ENCODE measurements at places on chromosomes 12 and 14.

DNA sequence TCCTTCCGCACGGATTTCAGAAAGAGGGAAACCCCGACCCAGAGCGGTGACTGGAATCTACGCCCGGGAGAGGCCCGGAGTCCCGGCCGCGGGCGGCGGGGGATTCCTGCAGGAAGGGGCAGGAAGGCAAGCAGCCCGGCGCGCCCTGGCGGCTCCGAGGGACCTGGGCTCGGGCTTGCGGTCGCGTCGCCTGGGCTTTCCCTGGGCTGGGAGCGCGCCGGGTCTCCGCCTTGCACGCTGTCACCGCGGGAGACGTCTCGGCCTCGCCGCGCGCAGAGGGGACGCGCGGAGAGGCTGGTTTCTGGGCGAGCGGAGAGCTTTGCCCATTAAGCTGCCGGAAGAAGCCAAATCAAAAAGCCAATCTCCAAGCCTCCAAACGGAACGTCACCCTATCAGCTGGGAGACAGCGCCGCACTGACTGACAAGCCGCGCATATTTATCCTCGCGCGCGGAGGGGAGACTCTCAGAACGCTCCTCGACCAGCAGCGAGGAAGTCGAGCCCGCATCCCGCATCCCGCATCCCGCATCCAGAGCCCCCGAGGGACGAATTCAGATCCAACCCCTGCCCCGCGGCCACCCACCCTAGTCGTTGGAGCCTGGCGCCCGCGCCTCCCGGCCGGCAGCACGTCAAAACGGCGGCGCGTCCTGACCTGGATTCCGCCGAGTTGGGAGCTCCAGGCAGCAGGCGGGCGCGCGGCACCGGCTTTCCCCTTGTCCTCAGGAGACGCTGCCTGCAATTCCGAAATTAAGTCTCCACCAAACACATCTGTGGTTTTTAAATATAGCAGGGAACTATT, at the start of gene SLC8A3:
SLC8A3 (minus strand) TSS at position 293 of the 797 bp plus-strand sequence. CDS start 20,529 bp downstream, outside the sequence.
- DNase-seq, result peak; percentile 55

DNA sequence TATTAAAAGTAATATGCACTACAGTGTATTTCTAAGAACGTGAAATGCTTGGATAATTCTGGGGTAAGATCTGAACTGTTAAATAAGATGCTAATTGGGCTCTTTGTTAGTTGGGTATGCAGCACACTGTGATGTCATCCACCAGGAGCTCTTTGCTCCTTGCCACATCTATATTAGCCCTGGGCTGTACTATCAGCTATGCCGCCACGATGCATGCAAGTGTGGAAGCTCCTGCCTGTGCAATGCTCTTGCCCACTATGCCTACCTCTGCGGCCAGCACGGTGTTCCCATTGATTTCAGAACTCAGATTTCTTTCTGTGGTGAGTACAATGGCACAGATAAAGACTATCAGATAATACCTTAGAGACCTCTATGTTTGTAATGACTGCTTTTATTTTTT, 165.6 kb downstream of the OTOGL start:
- no peak for DNase-seq

- no peak for DNase-seq
These were observed 236.7 kb downstream of the MDGA2 start for GRCh38 chr14:47438650-47439140.

- DNase-seq, result peak; percentile 53
These were observed 2.3 kb downstream of the WNT1 start for GRCh38 chr12:48980389-48980952.

DNA sequence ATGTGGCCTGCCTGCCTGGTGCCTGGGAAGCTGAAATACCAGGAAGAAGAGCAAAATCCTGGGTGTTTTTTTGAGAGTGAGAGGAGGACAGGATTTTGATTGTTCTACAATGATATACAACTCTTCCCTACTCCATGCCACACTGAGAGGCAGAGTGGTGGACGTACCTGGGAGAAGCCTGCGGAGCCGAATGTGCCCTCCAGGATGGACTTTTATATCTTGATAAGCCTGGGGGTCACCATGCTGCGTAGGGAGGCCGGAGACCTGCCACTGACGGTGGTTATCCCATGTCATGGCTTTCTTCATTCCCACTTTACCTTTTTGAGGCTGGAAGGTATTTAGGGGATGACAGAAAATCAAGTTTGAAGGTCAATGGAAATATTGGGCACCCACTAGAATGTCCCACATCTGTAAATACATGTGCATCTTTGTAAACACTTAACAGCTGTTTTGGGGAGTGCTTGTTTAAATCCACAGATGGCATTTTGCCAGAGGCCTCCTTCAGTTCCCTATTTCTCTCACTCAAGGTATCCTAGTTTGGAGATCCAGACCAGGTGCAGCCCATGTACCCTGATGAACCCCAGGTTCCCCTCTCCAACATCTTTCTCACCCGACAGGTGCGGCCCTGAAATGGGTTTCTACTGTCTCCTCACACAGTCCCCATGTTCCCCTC, 1.1 kb upstream of the GLT1D1 start:
- no peak for DNase-seq

GRCh38 chr12:56601503-56601902, 28.6 kb downstream of the BAZ2A start:
- no peak for DNase-seq

- DNase-seq, result no peak
These were observed 16.4 kb downstream of the NAV3 start for GRCh38 chr12:77847060-77847541.

DNA sequence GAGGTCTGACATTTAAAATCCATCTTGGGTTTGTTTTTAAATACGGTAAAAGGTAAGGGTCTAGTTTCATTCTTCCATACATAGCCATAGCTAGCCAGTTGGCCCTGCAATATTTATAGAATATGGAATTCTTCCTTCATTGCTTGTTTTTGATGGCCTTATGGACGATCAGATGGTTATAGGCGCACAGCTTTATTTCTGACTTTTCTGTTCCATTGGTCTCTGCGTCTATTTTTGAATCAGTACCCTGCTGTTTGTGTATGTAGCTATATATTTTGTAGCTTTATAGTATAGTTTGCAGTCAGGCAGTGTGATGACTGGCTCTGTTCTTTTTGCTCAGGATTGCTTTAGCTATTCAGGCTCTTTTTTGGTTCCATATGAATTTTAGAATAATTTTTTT, 366.8 kb upstream of the MIS18BP1 start:
- DNase-seq, result no peak

GRCh38 chr12:109258201-109258600, 50.9 kb downstream of the FOXN4 start:
- DNase-seq, result no peak

- no peak for DNase-seq
These were observed 175.0 kb downstream of the CRADD start for GRCh38 chr12:93852173-93852591.

DNA sequence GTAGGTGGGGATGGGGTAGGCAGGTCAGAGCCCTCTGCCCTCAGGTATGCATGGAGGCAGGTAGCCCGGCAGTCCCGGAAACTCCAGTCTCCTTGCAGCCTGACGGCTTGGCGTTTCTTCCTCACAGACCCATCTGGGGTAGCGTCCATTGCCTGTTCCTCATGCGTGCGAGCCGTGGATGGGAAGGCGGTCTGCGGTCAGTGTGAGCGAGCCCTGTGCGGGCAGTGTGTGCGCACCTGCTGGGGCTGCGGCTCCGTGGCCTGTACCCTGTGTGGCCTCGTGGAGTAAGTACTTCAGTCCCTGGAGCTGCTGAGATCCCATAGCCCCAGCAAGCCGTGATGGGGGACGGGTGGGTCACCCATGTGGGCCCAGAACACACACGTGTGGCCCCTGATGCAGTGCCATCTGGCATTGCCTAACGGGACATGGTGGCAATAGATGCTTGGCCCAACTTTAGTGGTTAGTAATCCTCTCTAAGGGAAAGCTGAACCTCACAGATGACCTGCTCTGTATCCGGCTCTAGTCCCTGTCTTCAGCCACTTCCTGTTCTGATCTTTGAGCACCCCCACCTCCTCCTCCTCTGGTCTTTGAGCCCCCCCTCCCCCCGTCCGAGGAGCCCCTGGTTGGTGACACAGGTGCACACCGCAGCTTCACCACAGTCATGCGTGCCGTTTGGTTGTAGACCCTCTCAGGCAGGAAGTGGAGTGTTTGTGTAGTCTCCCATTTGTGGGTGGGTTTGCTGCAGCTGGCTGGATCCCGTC, 3.7 kb downstream of the SIVA1 start:
- DNase-seq, result no peak

- DNase-seq, result peak; percentile 73
These were observed 187.4 kb upstream of the NTF3 start for GRCh38 chr12:5244513-5244972.

GRCh38 chr12:93127582-93128331, 198.7 kb upstream of the EEA1 start:
- peak; percentile 88 for DNase-seq

DNA sequence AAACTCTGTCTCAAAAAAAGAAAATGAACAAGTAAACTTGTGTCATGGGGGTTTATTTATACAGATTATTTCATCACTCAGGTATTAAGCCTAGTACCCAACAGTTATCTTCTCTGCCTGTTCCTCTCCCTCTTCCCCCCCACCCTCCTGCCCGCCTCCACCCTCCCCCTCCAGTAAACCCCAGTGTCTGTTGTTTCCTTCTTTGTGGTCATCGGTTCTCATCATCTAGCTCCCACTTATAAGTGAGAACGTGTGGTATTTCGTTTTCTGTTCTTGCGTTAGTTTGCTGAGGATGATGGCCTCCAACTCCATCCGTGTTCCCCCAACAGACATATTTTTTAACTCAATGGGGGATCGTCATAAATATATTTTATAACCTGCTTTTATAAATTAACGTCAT, 12.3 kb downstream of the IL31 start:
- no peak for DNase-seq

- DNase-seq, result peak; percentile 76
These were observed 123.0 kb upstream of the PZP start for GRCh38 chr12:9331218-9331626.

All from hepatocyte (in vitro differentiated cells).